ENCODE measurements at places on chromosomes 16 and 17.

GRCh38 chr17:57142925-57143324, 57.9 kb downstream of the AKAP1 start:
- no peak for DNase-seq

DNA sequence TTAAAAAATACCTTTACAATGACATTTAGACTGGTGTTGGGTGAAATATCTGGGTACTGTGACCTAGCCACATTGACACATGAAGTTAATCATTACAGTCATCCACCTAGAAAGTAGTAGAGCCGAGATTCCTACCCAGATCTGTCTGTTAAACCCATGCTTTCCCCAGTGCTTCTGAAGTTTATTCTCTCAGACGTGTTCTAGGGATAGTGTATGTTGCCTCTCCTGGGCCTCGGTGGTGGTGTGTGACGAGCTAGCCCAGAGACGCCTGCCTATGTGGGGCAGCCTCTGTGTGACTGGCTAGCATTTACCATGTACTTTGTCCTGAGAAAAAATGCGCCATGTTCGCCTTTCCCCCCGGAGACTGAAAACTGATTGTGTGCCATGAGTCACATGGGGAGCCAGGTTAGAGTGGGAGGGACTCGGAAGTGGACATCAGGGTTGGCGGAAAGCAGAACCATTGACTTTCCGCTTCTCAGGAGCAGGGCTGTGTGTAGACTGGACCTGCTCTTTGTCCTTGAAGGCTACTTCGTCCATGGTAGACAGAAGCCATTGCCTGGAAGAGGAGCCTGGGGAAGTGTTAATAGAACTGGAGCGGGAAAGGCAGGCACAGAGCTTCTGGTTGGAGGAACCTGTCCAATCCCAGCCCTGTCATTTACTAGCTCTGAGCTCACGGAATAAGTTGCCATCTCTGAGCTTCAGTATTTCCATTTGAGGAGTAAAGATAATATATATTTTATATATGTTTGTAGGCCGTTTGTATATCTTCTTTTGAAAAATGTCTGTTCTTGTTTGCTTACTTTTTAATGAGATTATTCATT, 235.5 kb downstream of the SNX29 start:
- DNase-seq = no peak

- no peak for DNase-seq
Measured at GRCh38 chr17:64192589-64192988, 62.6 kb upstream of the ERN1 start.

- no peak for DNase-seq
Measured at GRCh38 chr17:48113201-48113676, 5.7 kb downstream of the SNX11 start.

DNA sequence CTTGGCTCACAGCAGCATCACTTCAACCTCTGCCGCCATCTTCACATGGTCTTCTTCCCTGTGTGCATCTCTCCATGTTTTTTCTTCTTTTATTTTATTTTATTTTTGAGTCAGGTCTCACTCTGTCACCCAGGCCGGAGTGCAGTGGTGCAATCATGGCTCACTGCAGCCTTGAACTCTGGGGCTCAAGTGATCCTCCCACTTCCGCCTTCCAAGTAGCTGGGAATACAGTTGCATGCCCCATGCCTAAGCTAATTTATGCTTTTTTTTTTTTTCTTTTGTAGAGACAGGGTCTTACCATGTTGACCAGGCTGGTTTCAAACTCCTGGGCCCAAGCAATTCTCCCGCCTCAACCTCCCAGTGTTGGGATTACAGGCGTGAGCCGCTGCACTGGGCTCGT, 1.9 kb downstream of the NUDT7 start:
- DNase-seq = no peak

DNA sequence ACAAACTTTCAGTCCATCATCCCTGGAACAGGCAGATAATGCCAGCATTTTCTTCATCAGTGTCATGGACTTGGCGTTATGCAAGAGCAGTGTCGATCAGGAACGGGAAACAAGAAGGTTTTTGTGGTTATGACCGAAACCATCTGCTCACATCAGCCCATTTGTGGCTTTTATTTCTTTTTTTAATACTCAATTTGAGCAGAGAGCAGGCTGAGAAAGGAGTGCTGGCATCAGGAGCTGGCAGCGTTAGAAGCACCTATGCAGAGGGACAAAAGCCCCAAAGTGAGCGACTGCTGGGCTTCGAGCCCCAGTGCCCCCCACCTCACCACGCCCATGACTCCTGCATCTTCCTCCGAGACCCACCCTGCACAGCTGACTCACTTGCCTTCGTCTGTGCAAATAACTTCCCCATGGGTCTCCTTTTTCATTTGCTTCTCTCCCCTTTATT, 16.2 kb upstream of the CD300E start:
- no peak for DNase-seq

GRCh38 chr17:41666708-41667279, 21.9 kb upstream of the EIF1 start:
- DNase-seq = peak; percentile 91

- no peak for DNase-seq
Measured at GRCh38 chr16:51165043-51165442, 14.0 kb upstream of the SALL1 start.

GRCh38 chr16:26196802-26197201, 505.0 kb downstream of the HS3ST4 start:
- no peak for DNase-seq

DNA sequence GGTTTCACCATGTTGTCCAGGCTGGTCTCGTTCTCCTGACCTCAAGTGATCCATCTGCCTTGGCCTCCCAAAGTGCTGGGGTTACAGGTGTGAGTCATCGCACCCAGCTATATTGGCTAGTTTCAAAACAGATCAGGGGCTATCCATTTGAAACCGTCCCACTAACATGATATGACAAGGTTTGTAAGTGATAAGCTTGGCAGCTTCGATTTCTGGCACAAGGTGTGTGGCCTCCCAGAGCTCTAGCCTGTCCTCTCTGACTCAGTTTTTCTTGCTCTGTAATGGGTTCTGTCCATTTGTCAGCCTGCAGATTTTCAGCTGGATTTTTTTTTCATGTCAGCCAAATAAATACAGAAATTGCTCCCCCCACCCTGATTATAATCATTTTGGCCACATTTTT, 31.8 kb upstream of the TENT4B start:
- no peak for DNase-seq

GRCh38 chr17:53548252-53548651, 274.5 kb upstream of the KIF2B start:
- no peak for DNase-seq
